Activated naive CD4-positive, alpha-beta T cell treated with Interleukin-2 at 50 U/mL for 16 hours (primary cell): ENCODE measurements at places on chromosomes 11 and 22.
A peak's percentile ranks its signal among the peaks of the same experiment; 100 is the strongest.

GRCh38 chr11:83047515-83048225 is 24.0 kb downstream of the RAB30 start:
- DNase-seq = no peak

DNA sequence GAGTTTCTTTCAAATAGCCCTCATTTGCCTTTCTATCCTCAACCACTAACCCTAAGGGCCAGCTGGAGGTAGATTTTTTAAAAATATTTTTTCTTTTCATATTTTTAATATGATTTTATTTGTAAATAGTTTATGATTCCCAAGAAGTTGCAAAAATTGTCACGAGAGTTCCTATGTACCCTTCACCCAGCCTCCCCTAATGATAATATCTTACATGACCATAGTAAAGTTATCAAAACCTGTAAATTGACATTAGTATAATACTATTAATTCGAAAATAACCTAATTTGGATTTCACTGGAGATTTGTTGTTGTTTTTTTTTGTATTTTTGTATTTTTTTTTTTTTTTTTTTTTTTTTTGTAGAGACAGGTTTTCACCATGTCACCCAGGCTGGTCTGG is 495.5 kb downstream of the MIAT start:
- DNase-seq = no peak

DNA sequence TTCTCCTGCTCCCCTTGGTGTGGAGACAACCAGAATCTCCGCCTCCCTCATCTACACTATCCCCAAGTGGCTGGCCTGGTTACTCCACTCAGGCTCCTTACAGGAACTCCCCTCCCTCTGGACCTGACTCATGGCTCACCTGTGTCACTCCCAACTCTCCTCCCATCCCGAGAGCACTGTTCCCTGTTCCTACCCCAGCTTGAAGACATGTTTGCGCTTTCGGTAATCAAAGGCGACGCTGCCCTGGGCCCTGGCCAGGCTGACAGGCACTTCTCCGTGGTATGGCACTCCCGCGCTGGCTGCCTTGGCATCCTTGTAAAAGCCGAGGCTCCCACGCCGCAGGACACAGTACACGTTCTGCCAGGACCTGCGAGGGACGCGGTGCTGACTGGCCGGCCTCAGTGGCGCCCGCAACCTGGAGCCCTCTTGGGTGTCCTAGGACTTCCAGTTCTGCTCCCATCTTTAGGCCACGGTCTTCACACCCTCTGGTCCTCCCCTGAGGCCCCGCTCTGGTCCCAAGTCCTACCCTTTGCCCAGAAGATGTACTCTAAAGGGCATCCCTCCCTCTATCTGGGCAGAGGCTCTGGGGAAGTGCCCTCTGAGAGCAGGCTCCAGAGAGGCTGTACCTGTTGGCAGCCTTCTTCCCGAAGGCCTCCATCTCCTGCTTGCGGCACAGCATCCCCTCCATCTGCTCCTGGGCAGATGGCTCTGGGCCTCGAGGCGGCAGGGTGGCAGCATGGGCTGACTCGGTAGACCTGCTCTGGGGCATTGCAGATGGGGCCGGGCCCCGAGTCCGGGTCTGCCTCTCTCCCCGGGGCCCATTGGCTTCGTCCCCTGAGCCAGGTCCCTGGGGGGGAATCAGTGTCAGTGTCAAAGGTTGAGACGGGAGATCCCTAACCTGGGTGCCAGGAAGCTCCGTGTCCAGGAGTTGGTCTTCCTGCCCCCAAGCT is 9.4 kb upstream of the RBM4B start:
- no peak for DNase-seq

- no peak for DNase-seq
Observed at GRCh38 chr11:45411228-45411946, 125.2 kb upstream of the SYT13 start.

DNA sequence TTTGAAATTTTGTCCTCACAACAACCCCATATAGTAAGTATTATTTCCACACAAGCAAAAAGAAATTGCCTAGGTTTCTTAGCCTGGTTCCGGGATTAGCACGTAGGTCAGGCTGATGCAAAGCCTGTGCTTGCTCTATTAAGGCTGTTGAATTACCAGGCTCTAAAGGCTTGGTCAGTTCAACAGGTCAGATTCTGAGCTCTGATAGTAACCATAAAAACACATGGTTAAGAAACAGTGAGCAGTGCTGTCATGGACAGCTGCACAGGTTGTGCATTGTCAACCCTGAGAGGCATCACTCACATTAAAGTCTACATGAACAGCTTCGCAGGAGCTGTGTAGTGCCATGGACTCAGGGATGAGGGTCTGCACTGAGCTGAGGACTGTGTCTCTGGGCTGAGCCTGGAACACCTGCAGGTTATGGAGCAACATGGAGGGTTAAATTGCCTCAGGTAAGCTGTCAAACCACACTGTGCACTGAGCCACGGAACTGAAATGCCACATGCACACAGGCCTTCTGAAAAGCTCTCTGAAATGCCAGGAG is 98.0 kb downstream of the PIWIL4 start:
- no peak for DNase-seq

DNA sequence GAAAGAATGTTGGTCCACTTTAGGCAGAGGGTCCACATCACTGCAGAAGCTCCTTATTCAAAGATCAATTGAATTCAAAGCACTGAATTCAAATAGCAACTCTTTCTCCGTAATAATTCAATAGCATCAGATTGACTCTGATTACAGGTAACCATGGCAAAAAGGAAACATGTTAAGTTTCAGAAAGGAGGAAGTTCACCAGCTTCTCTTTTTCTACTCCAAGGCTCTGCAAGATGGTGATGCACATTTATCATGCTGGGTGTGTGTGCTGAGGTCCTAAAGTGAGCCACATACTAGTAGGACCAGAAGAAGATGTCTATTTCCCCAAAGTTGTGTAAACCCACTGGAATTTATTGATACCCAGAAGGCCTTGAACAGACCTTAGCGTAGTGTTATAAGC is 18.0 kb upstream of the DRD2 start:
- no peak for DNase-seq

- DNase-seq = no peak
Observed at GRCh38 chr22:50115693-50116092, 25.9 kb downstream of the MOV10L1 start.

DNA sequence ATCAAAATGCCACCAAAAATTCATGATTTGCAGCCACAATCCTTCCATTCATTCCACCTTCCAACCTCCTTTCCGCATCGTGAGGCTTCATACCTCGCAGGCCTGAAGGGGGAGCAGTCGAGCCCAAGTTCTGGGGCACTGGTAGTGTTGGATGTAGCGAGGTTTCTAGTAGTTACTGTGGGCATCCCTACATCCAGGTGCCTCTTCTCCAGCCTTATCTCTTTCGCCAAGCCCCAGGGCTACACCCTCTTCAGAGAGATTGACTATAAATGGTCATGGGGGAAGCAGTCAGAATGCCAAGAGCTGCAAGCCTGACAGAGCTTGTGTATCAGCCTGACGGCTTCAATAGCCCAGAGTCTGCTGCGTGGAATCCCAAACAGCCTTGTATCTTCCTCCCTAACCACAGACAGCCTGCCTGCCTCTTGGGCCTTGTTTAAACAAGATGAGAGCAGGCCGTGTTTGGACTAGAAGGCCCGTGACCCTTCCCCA is 28.9 kb downstream of the CLMP start:
- DNase-seq = peak; percentile 9
